Esophagus squamous epithelium (tissue), 5 donors: ENCODE measurements at places on chromosomes 12 and 14.

DNA sequence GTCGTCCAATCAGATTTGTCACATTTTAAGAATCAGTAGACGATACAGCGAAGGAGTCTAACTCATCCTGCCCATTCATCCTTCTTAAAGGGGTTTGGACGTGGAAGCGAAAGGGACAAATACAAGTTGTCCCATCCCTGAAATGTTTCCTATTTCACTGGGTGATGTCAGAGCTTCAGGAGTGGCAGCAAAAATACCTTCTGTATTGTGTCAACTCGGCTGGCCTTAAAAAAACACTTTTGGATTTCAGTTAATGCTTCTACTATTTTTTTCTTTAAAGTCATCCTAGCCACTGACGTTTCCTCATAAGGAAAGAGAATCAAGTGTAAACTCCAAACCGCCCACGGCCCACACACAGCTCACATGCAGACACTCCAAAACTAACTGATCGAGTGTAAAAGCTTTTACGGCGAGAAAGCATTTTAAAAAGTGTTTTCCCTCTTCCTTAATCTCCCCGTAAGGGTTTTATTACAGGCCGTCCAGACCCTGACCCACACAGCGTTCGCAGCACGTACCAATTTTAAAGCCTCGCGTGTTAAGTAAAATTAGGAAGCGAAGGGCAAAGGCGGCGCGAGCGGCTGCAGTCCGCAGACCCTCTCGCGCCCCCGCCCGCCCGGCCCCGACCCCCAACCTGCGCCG lies 593 bp downstream of the CFL2 start:
- no peak for DNase-seq

- no peak for DNase-seq
These were observed 25.3 kb downstream of the PPFIBP1 start for GRCh38 chr12:27549236-27549800.

DNA sequence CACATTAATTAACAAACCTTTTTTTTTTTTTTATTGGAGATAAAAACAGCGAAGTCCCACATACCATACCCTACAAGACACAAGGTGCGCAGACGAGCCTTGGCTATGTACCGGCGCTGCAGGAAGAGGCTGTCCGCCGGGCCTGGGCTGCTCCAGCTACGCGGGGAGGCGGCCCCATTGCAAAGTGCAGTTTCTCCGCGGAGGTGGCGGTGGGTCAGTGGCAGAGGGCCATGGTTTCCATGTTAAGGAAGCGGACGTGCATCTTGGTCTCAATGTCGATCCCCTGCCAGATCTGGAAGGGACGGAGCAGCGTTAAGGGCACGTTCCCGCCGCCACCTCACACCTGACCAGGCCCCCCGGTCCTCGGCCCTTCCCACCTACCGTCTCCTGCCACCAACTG lies 60.3 kb downstream of the TESC start:
- no peak for DNase-seq

- DNase-seq, result no peak
These were observed 18.2 kb upstream of the CLEC2D start for GRCh38 chr12:9651265-9651729.

DNA sequence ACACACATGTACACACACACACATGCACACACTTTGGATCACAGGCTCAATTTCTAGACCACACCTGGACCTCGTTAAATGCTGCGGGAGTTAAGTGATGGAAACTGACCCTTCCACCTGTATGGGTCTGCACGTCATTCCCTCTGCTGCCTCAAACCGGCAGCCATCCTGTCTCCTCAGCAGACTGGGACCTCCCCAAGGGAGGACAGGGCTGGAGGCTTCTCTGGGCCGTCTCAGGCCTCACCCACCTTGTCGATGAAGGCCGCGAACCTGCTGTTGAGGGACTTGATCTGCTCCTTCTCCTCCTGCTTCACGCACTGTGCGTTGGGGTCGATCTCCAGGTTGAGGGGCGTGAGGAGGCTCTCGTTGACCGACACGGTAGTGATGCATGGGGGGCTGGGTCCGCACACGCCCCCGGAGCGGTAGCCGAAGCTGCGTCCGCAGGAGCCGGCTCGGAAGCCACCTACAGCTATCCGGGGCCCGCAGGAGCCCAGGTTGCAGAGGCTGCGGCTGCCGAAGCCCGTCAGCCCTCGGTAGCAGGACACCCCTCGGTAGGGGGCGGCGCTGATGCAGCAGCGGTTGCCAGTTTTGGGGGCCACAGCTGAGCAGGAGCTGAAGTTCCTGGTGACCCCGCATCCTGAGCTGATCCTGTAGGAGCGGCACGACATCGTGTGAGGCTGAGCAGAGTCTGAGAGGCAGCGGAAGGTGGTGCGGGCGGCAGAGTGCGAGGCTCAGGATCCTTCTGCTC lies at the start of gene KRT85:
TSS of gene KRT85 (minus strand) at position 744 of the 748 bp plus-strand sequence. CDS start at position 668, 76 bp downstream.
- DNase-seq, result no peak

GRCh38 chr14:93702946-93703345 lies 85.3 kb downstream of the PRIMA1 start:
- DNase-seq, result no peak

DNA sequence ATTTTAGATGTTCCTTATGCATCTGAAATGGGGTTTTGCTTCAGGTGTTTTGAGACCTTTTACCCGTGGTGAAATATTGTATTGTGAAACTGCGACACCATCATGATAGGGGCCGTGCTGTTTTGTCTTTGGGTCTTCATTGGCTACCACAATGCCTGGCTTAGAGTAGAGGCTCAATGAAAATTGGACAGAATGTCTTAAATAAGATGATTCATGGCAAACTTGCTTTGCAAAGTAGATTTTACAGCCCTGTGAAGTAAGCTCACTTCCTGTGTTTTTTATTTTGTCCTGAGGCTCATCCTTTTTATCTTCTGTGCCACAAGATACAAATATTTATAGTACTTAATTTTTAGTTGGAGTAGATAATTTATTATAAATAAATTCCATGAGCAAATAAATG lies 111.3 kb upstream of the FRMD6 start:
- DNase-seq, result no peak

GRCh38 chr12:91516695-91517047 lies 334.1 kb upstream of the DCN start:
- no peak for DNase-seq

GRCh38 chr14:81440041-81440440 lies 39.9 kb upstream of the STON2 start:
- DNase-seq, result no peak

DNA sequence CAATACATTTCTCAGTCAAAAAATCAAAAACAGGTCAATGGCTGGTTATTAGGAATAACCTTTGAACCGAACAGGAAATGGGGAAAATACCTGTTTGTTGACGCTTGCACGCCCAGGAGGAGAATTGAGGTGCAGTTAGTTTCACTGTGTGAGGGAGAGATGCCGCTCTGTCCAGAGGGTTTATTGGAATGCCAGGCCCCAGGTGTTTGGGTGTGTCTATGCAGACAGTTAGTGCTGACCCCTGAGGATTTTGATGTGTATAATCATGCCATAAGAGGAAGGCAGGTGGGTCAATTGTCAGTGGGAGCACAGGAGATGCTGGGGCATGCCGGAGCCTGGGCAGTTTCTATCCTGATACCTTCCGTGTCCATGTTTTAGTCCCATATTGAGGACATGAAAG lies 100.8 kb upstream of the DIO3 start:
- no peak for DNase-seq

GRCh38 chr14:58739674-58740073 lies 101.9 kb downstream of the DACT1 start:
- DNase-seq, result no peak

DNA sequence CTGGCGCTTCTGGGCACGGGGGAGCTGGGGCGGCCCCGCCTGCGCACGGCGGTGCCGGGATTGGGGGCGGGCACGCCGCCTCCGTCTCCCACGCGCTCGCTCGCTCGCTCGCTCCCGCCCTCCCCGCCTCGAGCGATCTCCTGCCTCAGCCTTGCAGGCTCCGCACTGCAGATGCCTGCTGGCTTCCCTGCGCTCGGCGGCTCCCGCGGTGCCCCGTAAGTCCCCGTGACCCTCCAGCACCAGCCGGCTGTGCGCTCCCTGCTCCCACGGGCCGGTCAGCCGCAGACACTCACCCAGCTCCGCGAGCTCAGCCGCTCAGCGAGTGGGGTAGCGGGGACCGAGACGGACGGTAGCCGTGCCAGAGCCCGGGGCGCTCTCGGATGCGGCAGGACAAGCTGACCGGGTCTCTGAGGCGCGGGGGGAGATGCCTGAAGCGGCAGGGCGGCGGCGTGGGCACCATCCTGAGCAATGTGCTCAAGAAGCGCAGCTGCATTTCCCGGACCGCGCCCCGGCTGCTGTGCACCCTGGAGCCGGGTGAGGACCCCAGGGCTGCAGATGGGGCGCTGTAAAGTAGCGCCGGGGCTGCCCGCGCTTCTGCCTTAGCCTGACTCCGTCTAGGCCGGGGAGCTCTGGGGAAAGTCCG lies at the start of gene TBC1D30:
TSS of gene TBC1D30 (plus strand) at position 148 of the 643 bp plus-strand sequence. CDS start at position 381, 233 bp downstream.
- no peak for DNase-seq

DNA sequence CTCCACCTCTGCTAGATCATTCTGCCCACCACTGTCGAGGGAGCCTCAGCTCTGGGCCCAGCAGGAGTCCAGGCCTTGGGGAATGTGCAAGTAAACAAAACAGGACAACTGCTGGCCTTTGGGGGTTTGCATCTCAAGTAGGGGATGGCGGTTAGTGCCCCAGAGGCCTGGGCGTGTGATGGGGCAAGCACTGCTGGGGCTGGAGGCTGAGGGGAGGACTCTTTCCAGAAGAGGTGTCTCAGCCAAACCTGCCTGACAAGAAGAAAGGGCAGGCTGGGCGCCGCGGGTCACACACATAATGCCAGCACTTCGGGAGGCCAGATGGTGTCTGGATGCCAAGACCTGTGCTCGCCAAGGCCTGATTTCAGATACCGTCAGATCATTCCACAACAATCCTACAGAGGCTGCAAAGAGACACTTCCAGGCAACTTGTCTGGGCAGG lies 8.6 kb upstream of the ALDH2 start:
- no peak for DNase-seq

- no peak for DNase-seq
These were observed 446.7 kb downstream of the GLT1D1 start for GRCh38 chr12:129300011-129300410.

DNA sequence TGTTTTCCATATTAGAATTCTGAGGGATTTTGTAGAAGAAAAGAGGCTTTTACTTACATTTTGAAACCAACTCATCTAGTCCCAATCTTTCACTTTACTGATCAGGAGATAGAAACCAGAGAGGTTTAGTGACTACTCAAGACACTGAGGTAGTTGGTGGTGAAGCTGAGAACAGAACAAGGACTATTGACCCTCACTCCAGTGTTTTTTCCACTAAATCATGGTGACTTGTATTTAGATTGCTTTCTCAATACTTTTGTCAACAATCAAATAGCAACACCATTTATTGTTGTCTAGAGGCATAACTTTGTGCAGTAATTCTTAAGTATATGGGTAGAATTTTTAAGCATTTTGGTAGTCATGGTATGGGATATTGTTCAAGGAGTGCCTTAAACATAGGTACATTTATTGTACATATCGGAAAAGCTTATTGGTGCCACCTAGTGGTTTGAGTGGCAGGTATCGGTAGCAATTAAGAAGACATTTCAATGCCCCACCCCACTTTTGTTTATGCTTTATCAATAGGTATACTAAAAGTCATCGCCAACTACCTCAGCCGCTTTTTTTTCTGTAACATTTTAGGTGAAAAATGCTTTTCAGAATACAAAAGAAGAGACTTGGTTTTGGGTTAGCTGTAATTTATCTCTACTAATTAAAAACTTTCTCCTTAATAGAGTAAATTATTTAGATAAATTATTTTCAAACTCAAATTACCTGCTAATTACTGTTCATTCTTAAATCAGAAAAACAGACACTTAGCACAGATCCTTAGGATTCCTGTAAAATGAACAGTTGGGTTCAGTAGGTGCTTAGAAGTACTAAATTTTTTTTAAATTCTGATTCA lies 47.3 kb upstream of the PAWR start:
- DNase-seq, result no peak

GRCh38 chr14:83433618-83434017 lies 1900.0 kb upstream of the SEL1L start:
- DNase-seq, result no peak

- DNase-seq, result no peak
These were observed 23.2 kb upstream of the BDKRB2 start for GRCh38 chr14:96181186-96182056.

- DNase-seq, result no peak
These were observed 55.7 kb upstream of the PLXNC1 start for GRCh38 chr12:94092516-94093241.

- DNase-seq, result no peak
These were observed 1.2 kb downstream of the PTPRO start for GRCh38 chr12:15323480-15323879.

GRCh38 chr14:93045211-93045674 lies 70.5 kb downstream of the ITPK1 start:
- DNase-seq, result no peak

- DNase-seq, result no peak
These were observed 159.3 kb upstream of the FOXN3 start for GRCh38 chr14:89576145-89576927.

DNA sequence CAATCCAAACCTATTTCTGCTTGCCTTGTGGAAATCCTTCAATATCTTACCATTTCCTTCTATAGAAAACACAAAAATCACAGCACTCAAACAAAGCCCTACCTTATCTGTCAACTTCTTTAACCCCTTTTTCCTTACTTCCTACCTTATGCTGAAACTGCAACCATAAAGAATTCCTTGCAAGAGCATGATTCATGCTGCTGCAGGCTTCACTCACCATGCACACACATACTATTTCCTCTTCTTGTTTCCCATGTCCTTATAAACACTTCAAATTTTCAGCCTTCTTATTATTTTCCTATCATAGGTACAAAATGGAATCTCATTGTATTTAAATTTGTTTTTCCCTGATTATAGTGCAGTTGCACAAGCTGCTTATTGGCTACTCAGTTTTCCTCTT lies 23.3 kb downstream of the LMNTD1 start:
- no peak for DNase-seq

GRCh38 chr12:60201891-60202290 lies 606.1 kb downstream of the SLC16A7 start:
- no peak for DNase-seq

DNA sequence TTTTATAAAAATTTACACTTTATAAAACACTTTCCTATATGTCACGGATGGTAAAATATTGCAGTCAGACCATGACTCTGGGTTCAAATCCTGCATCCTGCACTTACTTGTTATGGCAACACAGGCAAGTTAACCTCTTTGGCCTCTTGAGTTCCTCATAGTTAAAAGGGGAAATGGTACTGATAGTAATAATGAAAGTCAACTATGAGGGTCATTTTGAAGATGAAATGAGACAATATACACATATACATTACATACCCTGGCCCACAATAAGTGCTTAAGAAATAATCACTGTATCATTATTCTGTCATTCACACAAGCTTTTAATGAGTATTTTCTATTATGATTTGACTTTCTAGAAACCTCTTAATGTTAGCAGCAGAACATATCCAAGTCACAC lies 64.4 kb downstream of the C12orf42 start:
- DNase-seq, result no peak
